ENCODE measurements at places on chromosomes 7 and 10.

GRCh38 chr7:8585591-8585990 is 152.2 kb downstream of the NXPH1 start:
- DNase-seq, result no peak

DNA sequence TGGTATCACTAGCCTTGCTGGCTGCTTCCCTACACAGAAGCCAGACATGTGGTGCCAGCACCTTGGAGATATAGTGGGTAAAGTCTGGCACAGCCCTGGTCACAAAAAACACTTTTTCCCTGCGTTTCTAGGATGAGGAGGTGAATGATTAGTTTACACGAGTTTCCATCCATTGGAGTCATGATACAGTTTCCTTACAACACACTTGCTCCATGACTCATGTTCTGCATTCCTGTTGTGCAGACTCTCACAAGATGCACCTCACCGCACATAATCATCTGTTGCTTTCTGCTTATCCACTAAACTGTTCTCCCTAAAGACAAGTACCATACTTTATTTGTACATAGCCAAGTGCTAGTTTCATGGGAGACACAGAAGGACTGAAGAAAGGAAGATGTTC is 747.1 kb upstream of the GALNT17 start:
- DNase-seq, result no peak

- DNase-seq, result no peak
Measured at GRCh38 chr7:143849785-143850479, 52.0 kb downstream of the TCAF1 start.

DNA sequence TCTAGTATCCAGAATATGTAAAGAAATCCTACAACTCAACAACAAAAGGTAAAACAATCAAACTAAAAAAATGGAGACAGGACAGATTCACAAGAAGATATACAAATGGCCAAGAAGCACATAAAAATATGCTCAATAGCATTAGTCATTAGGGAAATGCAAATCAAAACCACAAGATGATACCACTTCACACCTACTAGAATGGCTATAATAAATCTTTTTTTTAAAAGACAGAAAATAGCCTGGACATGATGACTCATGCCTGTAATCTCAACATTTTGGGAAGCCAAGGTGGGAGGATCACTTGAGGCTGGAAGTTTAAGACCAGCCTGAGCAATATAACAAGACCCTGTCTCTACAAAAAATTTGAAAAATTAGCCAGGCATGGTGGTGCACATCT is 27.9 kb upstream of the CHCHD3 start:
- DNase-seq, result no peak

GRCh38 chr7:130752424-130752823 is 18.4 kb upstream of the KLF14 start:
- DNase-seq, result no peak

DNA sequence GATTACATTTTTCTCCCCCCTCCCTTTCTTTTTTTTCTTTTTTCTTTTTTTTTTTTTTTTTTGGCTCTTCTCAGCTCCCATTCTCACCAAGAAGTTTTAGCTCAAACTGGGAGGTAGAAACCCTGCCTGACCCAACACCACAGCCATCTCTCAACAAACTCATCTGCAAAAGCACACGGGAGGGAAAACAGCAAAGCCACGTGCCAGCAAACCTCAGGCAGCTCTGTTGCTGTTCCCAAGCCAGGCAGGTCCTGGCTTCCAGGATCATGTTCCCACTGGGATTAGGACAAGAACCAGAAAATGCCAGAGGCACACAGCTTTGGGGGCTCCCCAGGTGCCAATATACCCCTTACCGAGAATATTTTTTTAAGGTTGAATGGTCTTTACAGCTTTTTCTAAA is 56.7 kb downstream of the ITIH5 start:
- no peak for DNase-seq

DNA sequence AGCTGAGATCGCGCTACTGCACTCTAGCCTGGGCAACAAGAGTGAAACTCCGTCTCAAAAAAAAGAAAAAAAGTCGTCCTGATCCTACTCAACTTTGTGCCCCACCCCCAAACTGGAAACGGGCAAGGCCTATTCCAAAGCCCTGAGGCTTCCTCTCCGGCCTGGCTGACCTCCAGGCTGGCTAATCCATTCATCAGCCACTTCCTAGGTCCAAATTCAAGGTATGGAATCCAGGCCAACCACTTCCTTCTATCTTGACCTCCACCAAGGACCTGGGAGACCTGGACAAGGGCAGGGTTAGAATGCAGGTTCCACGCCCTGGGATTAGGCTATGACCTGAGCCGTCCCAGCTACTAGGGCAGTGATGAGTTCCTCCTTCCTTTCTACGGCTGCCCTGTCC is 20.4 kb upstream of the EIF4H start:
- no peak for DNase-seq

GRCh38 chr7:23299770-23300300 is 696 bp downstream of the MALSU1 start:
- no peak for DNase-seq

GRCh38 chr10:131786756-131787605 is 113.8 kb upstream of the PPP2R2D start:
- DNase-seq, result no peak

GRCh38 chr10:104307576-104308438 is 30.5 kb downstream of the ITPRIP start:
- DNase-seq, result no peak

- DNase-seq, result no peak
Measured at GRCh38 chr7:71430246-71430645, 298.3 kb downstream of the GALNT17 start.

- no peak for DNase-seq
Measured at GRCh38 chr10:47256751-47257336, 43.2 kb upstream of the GDF10 start.

DNA sequence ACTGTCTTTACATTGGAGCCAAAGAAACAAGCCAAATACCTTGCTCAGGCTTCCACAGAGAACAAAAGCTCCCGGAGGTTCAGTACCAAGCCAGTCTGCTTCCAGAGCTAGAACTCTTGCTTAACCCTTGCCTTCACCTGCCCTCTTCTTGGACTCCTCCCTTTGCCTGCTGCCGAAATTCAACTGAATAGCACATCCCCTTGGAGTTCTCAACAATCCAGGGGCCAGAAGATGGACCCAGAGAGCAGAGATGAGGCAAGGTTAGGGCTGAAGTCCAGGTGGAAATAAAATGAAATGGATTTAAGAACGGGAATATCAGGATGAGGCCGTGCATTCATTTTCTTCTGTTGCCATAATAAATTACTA is 876 bp upstream of the PIK3AP1 start:
- DNase-seq, result no peak

DNA sequence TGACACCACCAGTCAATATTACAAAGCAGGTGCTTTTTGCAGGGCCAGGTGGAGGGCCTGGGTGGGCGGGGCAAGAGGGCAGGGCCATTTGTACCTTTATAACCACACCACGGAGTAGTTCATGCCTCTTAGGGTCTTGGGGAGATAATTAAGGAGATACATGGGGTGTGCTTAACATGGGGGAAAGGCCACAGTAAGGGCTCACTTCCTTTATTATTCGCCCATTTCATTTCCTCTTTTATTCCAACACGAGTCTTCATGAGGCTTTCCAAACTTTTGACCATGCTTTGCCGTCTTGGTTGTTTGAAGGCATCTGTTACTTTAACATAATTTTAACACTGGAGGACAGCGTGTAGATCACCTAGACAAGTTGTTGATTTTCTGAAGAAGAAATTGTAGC is 33.3 kb upstream of the LYZL2 start:
- no peak for DNase-seq

DNA sequence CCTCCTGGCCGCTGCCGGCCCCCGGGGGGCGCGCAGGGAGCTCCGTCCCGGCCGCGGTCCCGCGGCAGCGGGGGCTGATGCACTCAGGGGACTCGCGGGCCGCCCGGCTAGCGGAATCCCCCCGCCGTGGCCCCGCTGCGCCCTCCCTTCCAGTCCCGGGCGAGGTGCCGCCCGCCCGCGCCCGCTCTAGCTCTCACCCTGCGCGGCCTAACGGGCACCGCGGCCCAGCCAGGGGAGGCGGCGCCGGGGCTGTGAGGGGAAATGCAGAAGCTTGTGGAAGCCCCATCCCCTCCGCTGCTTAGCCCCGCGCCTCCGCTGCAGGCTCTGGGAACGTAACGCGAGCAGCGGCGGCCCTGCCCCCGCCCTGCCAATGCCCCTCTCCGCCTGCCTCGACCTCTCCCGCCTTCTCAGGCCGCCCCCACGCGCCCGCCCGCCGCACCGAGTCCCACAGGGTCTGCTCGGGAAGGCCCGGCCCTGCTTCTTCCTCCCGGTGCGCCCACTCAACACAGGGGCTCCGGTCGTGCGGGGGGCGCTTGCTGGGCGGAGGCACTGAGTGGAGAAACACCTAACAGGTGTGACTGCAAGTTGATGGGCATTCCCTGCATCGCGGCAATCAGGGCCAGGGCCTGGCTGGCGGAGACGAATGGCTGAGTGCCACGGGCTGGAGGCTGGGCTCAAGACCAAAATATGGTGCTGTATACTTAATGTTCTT is 384 bp upstream of the TMEM229A start:
- DNase-seq, result no peak

DNA sequence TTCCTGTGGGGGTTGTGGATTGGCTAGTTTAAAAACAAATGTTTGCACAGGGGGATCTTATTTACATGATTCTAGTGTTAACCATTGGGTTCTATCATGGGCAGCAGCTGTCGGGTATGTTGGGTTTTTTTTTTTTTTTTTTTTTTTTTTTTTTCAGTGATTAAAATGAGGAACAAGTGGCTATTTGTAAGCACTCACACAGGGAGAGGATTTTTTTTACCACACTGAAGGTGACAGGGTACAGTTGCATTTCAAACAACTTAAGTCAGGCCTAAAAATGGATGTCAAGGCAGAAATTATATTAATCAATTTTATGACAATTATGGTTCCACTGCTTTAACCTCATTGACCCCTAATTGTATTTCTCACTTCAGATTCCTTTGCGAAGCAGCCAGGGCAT is 92.8 kb downstream of the CD36 start:
- no peak for DNase-seq

- no peak for DNase-seq
Measured at GRCh38 chr10:31051703-31052102, 20.0 kb upstream of the ZNF438 start.

- no peak for DNase-seq
Measured at GRCh38 chr10:70656489-70656888, 15.8 kb upstream of the ADAMTS14 start.

DNA sequence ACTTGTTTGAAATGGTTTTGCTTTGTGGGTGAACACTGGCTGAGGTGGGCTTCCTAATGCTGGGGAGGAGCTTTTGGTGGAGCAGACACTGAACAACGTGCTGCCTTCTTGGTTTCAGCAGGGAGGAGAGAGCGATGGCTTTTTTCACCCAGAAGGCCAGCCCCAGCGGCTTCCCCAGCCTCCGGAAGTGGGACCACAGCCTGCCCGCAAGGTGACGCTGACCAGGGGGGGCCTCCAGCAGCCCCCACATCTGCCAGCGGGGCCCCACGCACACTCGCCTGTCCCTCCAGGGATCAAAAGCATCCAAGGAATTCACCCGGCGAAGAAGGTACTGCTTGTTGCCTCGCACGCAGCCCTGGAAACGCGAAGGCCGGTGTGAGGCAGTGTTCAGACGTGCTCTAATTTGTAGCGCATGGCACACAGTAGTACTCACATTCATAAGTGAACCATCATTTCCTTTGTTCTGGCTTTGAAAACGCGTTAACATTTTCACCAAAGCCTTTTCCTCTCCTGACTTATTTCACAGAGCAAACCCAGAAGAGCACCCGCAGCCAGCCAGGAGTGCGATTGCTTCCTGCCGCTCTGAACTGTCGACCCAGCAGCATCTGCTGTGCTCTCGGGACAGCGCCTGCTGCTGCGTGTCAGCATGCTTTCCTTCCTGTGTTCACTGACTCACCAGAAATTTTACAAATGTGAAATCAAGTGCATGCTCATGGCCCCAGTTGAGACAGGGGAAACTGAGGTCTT is 48.4 kb downstream of the SHH start:
- DNase-seq, result no peak

DNA sequence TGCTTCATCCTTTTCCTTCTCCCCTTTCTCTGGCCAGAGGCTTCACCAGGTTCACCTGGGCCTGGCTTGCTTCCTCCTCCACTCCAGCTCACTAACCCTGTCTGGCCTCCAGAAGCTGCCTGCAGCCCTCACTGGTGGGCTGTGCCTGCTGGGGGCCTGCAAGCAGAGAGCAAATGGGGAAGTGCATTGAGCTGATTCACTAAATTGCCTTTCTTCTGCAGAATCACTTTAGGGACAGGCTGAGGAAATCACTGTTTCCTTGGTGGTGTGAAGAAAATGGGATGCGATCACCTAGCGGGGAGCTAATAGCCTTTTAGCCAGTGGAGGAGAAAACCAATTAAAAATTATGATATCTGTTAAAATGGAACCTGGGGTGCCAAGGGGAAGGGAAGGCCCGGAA is 3.0 kb downstream of the RET start:
- DNase-seq, result no peak

DNA sequence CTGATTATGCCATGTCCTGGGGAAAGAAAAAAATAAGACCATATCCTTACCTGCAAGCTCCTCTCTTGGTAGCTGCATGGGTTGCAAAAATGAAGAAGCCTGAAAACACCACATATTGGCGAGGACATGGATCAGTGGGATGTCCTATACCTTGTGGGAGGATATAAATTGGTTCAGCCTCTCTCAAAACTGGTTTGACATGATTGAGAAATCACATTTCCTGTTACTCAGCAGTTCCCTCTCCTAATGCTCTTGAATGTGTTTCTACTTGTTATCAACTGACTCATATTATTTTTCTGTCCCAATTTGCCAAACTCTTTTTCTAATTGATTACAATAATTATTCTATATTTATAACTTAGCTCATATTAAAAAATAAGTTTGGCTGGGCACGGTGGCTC is 380.2 kb downstream of the EXOC4 start:
- no peak for DNase-seq

GRCh38 chr7:16874066-16874465 is 7.7 kb downstream of the AGR3 start:
- DNase-seq, result no peak

- no peak for DNase-seq
Measured at GRCh38 chr10:103053659-103054581, 135.8 kb downstream of the CNNM2 start.

DNA sequence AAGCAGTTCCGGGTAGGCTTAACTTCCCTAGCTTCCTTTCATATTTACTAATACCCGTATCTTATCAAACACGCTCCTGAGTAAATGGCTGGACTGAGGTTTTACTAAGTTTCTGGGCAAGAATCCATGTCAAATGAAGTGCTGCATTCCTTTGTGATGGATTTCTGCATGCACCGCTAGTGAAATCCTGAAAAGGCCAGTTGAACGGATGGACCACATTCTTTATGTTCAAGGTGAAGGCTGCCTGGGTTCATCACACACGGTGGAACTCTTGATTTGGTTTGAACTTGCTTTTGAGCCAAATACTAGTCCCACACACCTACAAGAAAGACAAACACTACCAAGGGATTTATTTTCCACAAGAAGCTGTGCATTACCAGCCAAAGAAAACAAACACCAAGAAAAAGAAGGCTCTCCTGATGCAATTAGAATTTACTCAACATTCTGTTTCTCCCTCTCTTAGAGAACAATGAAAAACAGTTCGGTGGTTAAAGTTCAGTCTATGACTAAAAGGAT is 255.0 kb upstream of the SEMA3C start:
- DNase-seq, result no peak

- no peak for DNase-seq
Measured at GRCh38 chr10:123463698-123464097, 202.5 kb upstream of the GPR26 start.

GRCh38 chr10:68261132-68261856 is 29.4 kb upstream of the ATOH7 start:
- DNase-seq, result no peak

- peak; percentile 15 for DNase-seq
Measured at GRCh38 chr7:12674861-12675260, 12.6 kb upstream of the ARL4A start.

- no peak for DNase-seq
Measured at GRCh38 chr10:71539442-71540118, 142.9 kb downstream of the CDH23 start.

Measured in stimulated activated CD4-positive, alpha-beta T cell treated with anti-CD3 and anti-CD28 coated beads, Interleukin-1b, Interleukin-23, amount 100 ng/mL, for 1 hour (primary cell).